H9 (cell line): ENCODE measurements at places on chromosomes 1 and 21. TPM values are rescaled to one million over a fixed set of nuclear protein-coding genes. Genes with fewer than 3 reads are reported as not detected.

DNA sequence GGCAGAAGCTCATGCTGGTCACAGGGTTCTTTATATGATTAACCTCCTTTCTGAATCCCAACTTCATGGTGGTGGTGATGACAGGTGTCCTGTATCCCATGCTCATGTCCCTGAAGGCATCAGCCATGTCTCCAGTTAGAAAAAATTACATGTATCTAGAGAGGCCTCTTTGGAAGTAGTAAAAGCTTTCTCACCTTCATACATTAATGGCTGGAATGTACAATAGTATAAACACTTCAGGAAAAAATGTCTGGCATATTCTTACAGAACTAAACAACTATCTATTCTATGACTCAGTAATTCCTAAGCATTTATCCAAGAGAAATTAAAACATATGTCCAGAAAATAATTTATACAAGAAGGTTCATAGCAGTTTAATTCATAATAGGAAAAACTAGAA is 34.0 kb downstream of the ADAM30 start:
- H3K27me3 ChIP-seq: no peaks in the 10 kb centered on the region
- no peaks in the 10 kb centered on the region for H3K4me1 ChIP-seq
- no peaks in the 10 kb centered on the region for H3K36me3 ChIP-seq
- no peak for DNase-seq
- no peak overlapping the region for H3K27ac ChIP-seq

DNA sequence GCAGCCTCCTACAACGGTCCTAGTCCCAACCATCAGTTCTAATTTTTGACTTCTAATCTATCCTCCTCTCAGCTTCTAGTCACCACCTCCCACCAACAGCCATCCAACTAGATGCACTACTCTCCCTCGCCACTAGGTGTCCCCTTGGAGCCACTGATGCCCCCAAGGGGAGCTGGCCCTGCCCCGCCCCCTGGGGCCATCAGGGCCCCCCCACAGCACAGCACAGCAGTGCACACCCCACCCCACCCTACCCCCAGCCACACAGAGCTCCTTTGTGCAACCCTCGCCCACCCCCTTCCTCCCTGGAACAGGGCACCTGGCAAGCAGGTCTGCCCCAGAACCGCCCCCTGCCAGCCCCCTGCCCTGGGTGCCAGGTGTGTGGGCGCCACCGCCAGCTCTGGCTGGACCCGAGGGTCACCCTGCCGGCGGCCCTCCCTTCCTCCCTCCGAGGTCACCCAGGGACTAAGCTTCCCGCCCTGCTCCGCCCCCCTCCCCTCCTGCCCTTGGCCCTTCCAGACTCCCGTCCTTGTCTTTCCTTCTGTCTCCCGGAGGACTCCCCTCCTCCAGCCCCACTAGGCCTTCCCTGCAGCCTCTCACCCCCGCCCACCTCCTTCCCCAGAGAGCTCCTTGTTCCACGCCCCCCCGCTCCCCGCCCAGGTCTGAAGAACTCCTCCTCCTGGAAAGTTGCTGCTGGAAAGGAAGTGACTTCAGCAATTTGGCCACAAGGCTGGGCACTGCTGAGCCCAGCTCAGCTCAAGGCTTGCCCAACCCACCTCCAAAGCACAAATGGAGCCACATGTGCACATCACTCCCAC is 47.0 kb downstream of the AHDC1 start:
- peak; percentile 96 for DNase-seq
- H3K4me3 ChIP-seq: no peak overlapping the region
- no peak overlapping the region for H3K27ac ChIP-seq
- peaks cover 16% of the 10 kb centered on the region; the same call in 1 of the 2 replicates for H3K4me1 ChIP-seq
- no peaks in the 10 kb centered on the region; the same call in 2 of the 3 replicates for H3K36me3 ChIP-seq
- no peaks in the 10 kb centered on the region for H3K27me3 ChIP-seq

- no peak for DNase-seq
- H3K4me3 ChIP-seq: no peak overlapping the region
- no peaks in the 10 kb centered on the region for H3K4me1 ChIP-seq
- peaks cover 82% of the 10 kb centered on the region for H3K36me3 ChIP-seq
- H3K27me3 ChIP-seq: no peaks in the 10 kb centered on the region
- H3K27ac ChIP-seq: no peak overlapping the region
Measured at GRCh38 chr1:81954534-81955020, 153.8 kb downstream of the ADGRL2 start.

DNA sequence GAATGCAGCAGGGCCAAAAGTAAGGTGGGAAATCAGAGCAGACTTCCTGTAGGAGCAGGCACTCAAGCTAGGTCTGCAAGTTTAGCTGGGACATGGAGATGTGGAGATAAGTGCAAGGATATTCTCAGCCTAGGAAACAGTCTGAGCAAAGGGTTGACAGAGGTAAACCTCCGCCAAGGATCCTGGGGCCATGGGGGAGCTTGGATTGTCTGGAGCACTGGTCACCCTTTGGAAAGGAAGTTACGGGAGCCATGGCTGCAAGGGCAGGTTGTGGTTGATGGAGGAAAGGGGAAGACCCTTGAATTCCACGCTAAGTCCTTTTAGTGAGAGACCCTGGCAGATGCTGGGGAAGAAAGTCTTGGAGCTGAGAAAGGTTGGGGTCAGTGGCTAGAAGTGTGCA is 150.9 kb downstream of the PTPRU start:
- H3K27ac ChIP-seq: no peak overlapping the region
- no peak overlapping the region for H3K4me3 ChIP-seq
- no peaks in the 10 kb centered on the region for H3K27me3 ChIP-seq
- H3K36me3 ChIP-seq: no peaks in the 10 kb centered on the region
- DNase-seq: no peak

- peaks cover 18% of the 10 kb centered on the region for H3K36me3 ChIP-seq
- no peak within 1 kb of the TSS for H3K27ac ChIP-seq
- peak; percentile 92 for DNase-seq
- H3K27me3 ChIP-seq: peaks cover 2% of the 10 kb centered on the region; the same call in 1 of the 2 replicates
Measured at GRCh38 chr1:201468844-201469644, at the start of gene PHLDA3. Gene PHLDA3, minus strand, starts transcription at chr1:201469188. Its CDS starts 402 bp downstream, at chr1:201468786.

The ZNF695 gene
- total RNA-seq: 22.3 and 22.4 TPM in 2 replicates

DNA sequence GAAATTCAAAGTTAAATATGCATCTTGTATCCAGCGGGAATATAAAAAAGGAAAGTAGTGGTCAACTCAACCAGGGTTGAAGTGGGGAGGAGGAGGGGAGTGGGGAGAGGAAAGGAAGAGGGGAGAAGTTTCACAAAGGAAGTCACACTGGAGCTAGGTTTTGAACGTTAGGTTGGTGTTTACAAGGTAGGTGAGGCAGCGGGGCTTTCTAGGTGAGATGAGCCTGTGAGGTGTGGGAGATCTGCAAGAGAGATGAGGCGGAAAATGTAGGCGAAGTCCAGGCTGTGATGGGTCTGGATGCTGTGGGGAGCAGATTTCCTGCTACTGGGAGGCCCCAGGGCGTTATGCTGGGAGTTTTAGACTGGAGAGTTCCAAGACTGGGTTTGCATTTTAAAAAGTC is 36.1 kb upstream of the IL20 start:
- no peaks in the 10 kb centered on the region for H3K27me3 ChIP-seq
- H3K4me3 ChIP-seq: no peak overlapping the region
- no peaks in the 10 kb centered on the region for H3K4me1 ChIP-seq
- no peak for DNase-seq
- 0 out of 2 replicates have a peak, but pooled peaks cover 2% of the 10 kb centered on the region for H3K36me3 ChIP-seq
